D341Med (cell line): ENCODE measurements at places on chromosomes 1 and 21.
A peak's percentile ranks its signal among the peaks of the same experiment; 100 is the strongest.

GRCh38 chr1:204992201-204992997 lies 50.6 kb upstream of the CNTN2 start:
- DNase-seq = no peak

GRCh38 chr1:43325381-43325780 lies 12.2 kb upstream of the MPL start:
- DNase-seq = no peak

GRCh38 chr21:14736672-14737071 lies 190.6 kb upstream of the SAMSN1 start:
- DNase-seq = no peak

- no peak for DNase-seq
Measured at GRCh38 chr1:214727274-214727673, 124.3 kb downstream of the CENPF start.

DNA sequence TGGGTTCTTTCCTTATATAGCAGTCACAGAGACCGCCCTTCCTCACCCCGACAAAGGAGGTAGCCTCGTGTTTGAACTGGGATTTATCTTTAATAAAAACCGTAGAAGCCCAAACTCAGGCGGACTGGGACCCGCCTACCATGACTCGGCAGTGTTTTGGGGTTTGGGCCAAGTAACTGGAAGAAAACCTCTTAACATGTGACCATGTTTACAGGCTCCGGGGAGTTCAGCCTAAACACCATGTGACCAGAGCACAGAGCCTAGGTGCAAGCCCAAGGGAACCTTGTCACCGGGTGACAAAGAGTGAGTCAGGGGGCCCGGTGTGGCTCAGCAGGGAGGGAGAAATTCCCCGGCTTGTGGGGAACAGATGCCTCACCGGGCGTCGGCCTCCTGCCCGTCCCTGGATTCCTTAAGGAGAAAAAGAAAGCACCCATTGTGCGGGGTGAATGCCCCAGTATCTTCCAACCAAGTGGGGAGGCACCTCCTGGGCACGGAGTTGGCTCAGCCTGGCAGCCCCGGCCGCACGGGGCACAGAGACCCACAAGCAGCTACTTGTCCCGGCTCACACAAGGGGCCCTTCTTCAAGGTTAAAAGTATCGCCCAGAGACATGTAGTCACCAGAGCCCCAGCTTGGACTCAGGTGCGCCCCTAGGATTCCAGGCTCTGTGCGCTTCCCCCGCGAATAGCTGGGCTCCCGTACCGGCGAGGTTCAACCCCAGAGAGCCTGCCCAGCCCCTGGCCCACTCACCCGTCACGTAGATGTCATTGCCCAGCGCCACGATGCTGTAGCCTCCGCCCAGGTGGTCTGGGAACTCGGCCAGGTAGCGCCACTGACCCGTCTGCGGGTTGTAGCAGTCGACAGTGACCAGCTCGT lies 1.4 kb downstream of the KLHL21 start:
- peak; percentile 58 for DNase-seq

GRCh38 chr1:230030122-230030821 lies 36.8 kb upstream of the GALNT2 start:
- no peak for DNase-seq

GRCh38 chr1:6224718-6225117 lies 11.0 kb downstream of the ICMT start:
- DNase-seq = no peak

DNA sequence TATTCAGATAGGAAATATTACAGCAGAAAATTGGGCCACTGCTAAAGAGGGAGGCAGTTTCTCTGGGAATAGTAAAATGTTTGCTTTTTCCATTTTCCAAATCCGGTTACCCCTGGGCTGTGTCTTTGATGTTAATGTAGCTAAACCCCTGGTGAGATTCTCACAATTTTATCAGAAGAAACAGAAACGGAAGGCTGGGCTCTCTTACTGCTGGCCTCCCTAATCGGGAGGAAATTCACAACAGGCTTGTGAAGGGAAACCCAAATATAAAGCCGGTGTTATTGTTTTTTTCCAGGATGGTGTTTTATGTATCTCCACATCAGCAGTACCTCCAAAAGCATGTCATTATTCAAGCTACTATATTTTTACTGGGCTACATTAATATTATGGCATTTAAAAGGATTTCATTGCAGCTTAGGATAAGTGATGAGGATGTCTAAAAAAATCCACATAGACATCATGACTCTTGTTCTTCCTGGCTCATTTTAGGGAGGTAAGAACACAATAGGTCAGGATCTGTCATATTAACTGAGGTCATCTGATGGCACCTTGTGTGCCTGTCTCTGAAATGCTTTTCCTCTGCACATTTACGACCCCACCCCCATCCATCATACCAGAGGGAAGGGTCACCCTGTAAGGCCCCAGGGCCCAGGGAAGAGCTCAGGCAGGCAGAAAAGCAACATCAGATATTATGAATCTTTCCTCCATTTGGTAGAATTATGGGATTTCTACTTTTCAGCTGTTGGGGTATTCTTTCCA lies 158.7 kb downstream of the DSCAM start:
- no peak for DNase-seq

- no peak for DNase-seq
Measured at GRCh38 chr21:38787461-38788274, 18.1 kb upstream of the ETS2 start.

GRCh38 chr1:81314513-81315233 lies 486.1 kb upstream of the ADGRL2 start:
- DNase-seq = no peak

DNA sequence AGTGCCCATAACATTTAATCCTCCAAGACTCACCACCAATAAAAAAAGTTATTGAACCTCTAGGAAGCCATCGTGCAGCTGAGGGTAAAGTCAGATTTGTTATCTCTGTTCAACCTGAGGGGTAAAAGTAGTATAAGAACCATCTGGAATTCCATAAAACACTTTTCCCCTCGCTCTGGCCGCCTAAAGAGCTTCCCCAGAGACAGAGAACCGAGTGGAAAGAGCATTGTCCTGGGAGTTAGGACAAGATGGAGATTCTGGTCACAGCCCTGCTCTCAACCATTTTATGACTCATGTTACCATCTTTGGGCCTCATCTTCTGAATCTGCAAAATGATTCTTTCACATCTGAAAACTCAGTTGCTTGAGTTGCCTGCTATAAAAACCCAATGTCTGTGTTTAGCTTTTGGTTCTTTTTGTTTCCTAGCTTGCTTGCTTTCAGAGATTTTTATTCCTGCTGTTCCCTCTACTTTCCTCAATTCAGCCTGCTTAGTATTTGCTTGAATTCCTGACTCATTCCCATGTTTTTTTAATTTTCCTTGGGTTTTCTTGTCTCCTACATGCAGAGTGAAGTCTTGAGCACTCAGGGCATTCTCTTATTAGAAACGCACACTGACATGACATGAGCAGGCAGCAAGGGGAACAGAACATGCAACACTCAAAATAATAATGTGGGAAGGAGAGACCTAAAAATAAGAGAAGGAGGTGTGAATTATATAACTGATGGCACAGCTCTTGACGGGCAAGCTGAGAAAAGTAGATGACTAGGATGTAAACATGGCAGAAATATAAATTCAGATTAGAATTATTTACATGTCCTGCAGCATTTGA lies 1.7 kb downstream of the EPHX4 start:
- no peak for DNase-seq

- DNase-seq = peak; percentile 63
Measured at GRCh38 chr1:156245451-156246232, 2.2 kb downstream of the PAQR6 start.

DNA sequence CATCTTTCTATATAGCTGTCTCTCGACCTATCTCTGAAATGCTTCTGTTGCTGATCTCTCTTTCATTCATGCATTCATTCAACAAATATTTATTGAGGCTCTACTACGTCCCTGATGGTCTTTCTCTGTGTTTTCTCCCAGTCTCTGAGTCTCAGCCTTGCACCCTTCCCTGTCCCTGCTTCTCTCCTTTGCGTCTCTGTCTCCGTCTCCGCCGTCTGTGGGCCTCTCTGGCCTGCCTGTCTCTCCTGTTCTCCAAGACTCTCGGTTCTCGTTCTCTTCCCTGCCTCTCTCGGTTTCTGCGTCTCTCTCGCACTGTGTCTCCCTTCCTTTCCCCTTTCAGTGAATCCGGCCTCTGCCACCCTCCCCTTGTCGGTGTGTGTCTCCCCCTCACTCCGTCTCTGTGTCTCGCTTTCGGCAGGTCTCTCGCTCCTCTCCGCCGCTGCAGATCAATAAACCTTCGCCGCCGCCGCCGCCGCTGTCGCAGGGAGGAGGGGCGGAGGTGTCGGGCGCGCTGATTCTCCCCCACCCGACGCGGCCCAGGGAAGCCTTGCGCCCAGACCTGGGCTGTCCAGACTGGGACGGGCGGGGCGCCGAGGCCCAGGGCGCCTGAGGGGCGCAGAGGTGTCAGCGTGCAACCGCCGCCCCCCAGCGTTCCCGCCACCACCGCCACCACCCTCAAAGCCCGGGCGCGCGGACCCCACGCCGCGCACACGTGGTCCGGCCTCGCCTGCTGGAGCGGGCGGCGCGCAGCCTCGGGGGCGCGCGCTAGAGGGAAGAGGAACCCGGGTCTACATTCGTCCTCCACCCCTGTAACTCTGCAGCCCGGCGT lies 3.0 kb downstream of the EFNA3 start:
- DNase-seq = peak; percentile 39

DNA sequence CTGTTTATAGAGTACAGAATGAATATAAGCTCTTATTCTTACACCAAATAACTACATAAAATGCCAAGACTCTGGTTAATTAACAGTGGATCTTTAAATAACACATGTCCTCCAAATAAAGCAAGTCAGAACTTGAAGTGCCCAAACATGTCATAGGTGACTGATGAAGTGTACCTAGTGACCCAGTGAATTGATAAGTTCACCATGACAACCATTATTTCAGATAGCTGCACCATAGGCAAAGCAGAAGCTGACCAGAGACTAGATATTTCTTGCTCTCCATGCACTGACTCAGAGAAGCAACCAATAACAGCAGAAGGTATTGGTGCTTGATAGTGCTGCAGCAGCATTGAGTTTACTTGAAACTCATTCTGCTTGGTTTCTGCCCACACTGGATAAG lies 192.1 kb downstream of the DUSP10 start:
- no peak for DNase-seq

GRCh38 chr1:41394369-41394744 lies 33.1 kb downstream of the FOXO6 start:
- peak; percentile 47 for DNase-seq

GRCh38 chr1:161019751-161020495 lies 1.0 kb downstream of the F11R start:
- DNase-seq = no peak

GRCh38 chr1:61572046-61572445 lies 152.9 kb downstream of the TM2D1 start:
- no peak for DNase-seq

GRCh38 chr1:227739636-227740035 lies 4.4 kb downstream of the SNAP47 start:
- no peak for DNase-seq

DNA sequence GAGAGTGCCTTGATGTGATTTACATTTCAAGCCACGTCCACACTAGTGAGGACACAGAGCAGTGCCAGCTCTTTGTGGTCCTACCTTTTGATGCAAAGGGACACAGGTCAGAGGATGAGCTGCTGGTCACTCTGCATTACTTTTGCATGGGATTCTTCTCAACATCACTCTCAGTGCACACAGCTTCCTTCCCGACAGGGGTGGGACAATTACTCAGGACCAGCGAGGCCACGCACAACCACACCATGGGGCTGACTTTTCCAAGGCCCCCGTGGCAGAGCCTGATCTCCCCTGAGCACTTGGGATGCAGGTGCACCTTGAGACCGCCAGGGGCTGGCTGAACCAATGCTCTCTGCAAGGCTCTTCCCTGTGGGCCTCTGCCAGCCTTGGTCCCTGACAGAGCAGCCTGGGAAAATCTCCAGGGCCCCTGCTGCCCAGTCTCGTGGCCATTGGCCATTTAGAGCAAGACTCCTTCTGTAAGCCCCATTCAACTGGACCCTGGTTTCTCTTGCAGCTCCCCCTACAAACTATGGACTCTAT lies 13.2 kb upstream of the PRAMEF12 start:
- no peak for DNase-seq
